ENCODE measurements at places on chromosomes 2 and 18.

DNA sequence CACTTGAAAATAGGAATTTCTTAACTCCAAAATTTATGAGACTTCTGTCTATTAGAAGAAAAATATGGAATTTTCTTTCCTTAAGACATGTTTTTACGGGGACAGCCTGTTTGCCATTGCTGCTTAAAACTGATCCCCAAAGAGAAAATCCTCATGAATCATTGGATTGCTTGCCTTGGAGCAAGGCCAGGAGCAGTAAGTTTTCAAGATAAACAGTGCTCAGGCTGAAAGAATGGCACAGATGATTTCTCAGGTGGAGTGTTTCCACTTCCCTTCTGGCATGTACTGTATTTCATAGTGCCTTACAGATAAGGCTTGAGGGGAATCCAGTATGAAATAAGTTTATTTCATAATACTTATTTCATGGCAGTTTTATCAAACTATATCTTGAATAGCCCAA is 74.3 kb upstream of the MMADHC start:
- DNase-seq = no peak

DNA sequence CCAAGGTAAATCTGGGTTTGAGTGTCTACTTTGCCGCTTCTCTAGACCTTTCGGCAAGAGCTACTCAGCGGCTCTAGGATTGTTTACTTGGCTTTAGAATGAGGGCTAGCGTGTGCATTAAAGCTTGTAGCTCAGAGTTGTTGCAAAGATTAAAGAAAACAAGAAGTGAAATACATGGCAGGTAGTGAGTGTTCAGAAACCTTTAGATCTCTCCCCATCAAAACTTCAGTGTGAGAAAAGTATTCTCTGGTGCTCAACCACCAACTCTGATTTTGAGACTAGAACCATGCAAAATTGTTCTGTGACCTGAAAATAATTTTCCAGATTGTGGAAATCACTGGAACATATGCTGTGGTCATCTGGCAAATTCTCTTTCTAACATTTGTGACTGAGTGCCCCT is 512.0 kb downstream of the CMPK2 start:
- DNase-seq = no peak

DNA sequence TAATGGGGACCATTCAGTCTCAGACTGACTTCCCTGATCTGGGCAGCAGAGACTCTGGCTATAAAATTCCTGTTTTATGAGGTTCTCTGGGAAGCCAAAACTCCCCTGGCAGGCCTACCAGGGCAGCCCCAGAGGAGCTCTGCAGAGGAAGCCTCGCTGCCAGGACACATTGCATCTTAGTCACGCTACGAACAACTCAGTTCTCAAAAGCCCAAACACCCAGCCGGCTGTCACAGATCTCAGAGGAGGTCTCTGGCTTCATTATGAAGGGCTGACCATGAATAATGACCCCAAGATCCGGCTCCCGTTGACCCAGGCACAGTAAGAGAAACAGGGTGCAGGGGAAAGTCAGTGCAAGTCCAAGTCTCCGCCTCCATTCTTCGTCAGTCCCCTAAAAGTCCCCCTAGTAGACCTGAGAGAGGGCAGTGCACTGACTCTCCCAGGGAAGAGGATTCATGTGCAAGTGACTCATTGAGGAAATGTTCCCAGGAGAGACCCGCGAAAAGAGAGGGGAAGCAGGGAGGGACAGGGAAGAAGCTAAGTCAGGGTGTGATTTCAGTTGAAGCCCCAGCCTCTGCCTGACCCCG is 212.3 kb downstream of the CYP26B1 start:
- DNase-seq = no peak

DNA sequence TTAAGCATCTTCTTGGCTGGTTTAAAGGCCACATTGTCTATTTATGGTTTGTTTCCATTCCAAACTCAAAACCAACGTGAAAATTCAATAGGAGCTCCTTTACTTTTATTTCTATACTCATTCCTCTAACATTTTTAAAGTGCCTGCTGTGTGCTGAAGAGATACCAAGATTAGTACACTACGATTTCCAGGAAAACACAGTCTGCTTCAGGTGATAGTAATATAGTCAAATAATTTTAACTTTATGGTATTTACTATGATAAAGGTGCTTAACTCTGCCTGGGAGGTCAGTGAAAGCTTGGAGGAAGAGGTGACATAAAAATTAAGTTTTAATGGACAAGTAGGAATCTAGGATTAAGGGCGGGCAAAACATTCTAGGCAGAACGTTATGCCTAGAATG is 121.4 kb downstream of the KIAA1328 start:
- DNase-seq = no peak

GRCh38 chr2:64141674-64142405 is 2.4 kb downstream of the PELI1 start:
- DNase-seq = no peak

DNA sequence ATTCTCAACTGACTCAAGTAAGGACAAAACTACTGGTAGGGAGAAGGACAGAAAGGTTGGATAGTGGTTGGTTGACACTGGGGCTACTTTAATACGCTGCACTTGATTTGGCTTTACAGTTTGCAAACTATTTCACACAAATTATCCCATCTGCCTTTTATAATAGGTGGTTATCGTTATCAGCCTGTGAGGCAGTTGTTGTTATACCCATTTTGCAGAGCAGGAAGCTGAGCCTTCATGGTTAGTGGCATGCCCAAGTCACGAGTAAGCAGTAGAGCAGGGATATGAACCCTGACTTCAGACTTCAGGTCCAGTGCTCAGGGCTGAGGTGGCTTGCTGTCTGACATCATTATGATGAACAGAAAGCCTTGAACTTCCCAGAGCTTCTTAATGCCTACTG is 5.3 kb downstream of the CTIF start:
- no peak for DNase-seq

DNA sequence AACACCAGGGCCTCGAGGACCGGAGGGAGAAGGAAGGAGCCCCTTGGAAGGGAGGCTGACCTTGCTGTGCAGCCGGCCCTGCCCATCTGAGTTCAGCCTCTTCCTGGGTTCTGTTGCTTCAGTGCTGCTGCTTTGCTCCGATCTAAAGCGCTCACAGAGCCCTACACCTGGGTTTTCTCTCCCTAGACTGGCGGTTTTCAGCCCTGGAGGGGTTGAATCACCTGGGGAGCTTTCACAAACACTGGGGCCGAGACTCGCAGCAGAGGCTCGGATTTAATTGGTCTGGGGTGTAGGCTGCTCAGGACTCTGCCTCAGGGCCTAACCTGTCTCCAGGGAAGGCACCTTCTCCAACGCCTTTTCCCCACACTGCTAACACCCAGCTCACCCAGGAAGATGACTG is 40.9 kb upstream of the SMAD7 start:
- no peak for DNase-seq

GRCh38 chr2:133956434-133956935 is 297.4 kb upstream of the MGAT5 start:
- no peak for DNase-seq

DNA sequence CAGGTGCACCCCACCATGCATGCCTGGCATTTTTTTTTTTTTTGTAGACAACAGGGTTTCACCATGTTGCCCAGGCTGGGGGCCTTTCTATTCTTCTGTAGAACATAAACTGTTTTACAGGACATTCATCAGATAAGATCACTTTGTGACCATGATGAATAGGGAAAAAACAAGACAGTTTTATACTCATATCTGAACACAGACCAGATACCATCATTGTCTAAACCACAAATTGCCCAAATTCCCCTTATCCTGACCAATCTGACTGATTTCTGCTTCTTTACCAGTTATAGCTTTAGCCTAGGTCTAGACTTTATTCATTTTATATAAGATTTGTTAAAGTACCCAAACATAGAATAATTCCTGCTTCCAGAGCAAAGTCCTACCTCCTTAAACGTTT is 1699.3 kb upstream of the TMEFF2 start:
- no peak for DNase-seq

- DNase-seq = no peak
Observed at GRCh38 chr2:240139666-240140393, 628 bp downstream of the OTOS start.

- peak; percentile 3 for DNase-seq
Observed at GRCh38 chr2:79041032-79041448, 15.5 kb downstream of the REG3G start.

GRCh38 chr18:5600378-5601071 is 56.7 kb upstream of the EPB41L3 start:
- DNase-seq = no peak

- DNase-seq = no peak
Observed at GRCh38 chr2:153230977-153231376, 247.6 kb downstream of the RPRM start.

- DNase-seq = peak; percentile 39
Observed at GRCh38 chr2:152221839-152222238, 46.3 kb upstream of the STAM2 start.

- DNase-seq = no peak
Observed at GRCh38 chr2:67896476-67896875, 166.3 kb downstream of the C1D start.

- no peak for DNase-seq
Observed at GRCh38 chr2:102000813-102001766, 9.3 kb downstream of the IL1R2 start.

- no peak for DNase-seq
Observed at GRCh38 chr2:101310834-101311695, 2.6 kb upstream of the RNF149 start.

DNA sequence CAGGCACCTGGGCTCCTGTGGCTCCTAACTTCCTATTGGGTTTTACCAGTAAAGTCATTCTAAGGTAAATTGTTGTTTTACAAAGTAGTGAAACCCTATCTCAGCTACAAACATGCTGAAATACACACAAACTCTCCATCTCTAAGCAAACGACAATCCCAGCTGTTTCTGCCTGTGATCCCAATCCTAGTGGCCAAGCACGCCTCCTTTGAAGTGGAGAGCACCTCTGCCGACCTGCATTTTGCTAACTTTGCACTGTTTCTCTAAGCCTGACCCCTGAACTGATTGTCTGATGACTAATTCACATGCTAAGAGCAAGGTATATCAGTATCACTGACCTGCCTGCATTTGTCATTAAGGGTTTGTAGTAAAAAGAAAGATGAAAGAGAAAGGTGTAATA is 124.3 kb downstream of the PAX3 start:
- DNase-seq = no peak

GRCh38 chr18:9094307-9095226 is 7.9 kb upstream of the NDUFV2 start:
- no peak for DNase-seq

DNA sequence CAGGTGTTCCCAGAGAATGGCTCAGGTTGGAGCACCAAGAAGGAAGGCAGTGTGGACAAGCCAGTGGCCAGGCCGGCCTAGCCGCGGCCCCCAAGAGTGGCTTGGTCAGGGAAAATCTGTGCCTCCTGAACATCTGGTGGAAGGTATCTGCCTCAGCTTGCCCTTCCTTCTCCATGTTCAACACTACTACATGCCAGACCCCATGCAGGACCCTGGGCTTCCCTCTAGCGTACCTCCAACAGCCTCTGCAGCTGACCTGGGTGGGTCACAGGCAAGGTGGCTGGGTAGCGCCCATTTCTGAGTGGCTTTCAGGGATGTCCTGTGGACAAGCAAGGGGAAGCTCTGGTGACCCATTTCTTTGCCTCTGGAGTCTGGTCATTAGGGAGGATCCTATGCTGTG is 7.7 kb downstream of the WNT10A start:
- no peak for DNase-seq

GRCh38 chr2:217836901-217837491 is 165.8 kb downstream of the TNS1 start:
- DNase-seq = no peak

- DNase-seq = no peak
Observed at GRCh38 chr2:96773922-96774321, 13.2 kb downstream of the CNNM4 start.

DNA sequence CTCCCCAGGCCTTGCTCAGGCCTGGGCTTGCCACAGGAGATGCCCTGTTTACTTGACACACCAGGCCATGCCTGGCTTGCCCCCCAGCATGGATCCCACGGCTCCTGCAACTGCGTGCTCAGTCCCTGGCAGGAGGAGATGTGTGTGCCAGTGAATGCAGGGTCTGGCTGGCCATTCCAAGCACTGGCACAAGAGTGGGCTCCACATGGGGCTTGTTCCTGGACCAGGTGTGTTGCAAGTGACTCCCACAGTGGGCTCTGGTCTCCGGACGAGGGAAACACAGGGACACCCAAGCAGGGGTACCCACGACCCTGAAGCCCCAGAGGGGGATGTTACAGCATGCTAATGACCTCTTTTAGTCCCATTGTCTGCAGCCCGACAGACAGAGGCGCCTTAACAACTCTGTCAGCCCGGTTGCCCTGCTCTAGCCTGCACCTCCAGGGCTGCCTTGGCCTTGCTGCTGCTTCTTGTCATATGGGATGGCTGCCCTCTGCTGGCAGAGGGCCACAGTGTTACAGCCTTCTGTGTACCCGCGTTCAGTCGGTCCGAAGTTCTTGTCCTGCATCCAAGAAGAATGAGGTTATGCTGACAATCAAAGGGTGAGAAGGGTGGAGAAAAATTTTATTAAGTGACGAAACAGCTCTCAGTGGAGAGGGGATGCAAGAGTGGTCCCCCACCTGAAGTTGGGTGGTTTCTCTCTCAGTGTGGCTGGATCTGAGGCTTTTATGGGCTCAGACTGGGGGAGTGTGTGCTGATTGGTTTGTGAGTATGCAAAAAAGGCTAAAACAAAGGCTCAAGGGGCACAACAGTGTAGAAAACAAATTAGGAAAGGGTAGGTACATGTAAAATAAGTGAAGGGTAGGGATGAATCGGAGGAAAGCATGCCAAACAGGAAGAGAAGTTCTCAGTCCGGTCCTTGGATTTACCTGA is 180.4 kb downstream of the MBD5 start:
- DNase-seq = peak; percentile 4

DNA sequence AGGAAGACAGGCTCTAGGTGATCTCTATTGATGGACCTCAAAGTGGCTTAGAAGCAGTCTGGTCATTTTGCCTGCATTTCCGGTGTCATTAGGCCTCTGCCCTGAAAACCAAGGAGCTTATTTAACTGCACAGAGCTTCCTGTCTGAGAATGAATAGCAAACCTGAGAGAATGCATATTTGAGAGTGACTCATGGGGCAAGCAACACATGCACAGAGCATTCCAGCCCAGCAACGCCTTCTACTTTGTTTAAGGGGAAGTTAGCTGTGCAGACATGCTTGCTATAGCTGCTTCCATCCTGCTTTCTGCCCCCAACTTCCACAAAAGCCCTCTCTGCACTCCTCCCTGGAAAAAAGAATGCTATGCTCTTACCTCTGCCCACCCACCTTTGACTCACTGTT is 232.8 kb downstream of the GRB14 start:
- DNase-seq = peak; percentile 45

DNA sequence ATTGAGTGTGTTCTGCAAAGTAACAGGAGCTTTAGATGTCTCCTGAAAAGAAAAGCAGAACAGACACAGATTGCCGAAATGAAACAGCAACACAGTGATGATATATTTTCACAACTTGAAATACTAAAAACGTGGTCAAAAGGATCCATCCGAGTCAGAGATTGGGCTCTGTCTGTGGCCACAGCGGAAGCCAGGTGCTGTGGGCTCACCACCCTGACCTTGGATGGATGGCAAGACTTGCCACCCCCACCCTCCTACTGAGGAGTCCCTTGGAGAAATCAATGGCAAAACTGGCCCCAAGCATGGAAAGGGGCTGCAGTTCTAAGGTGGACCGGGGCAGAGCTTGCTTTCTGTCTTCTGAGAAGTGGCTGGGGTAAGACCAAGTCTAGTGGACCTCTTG is 31.4 kb upstream of the ACKR3 start:
- DNase-seq = no peak

- no peak for DNase-seq
Observed at GRCh38 chr2:30359644-30360167, 87.3 kb upstream of the LCLAT1 start.

All from putamen (tissue), 1 donor.